ENCODE measurements at places on chromosomes 2 and 18.

DNA sequence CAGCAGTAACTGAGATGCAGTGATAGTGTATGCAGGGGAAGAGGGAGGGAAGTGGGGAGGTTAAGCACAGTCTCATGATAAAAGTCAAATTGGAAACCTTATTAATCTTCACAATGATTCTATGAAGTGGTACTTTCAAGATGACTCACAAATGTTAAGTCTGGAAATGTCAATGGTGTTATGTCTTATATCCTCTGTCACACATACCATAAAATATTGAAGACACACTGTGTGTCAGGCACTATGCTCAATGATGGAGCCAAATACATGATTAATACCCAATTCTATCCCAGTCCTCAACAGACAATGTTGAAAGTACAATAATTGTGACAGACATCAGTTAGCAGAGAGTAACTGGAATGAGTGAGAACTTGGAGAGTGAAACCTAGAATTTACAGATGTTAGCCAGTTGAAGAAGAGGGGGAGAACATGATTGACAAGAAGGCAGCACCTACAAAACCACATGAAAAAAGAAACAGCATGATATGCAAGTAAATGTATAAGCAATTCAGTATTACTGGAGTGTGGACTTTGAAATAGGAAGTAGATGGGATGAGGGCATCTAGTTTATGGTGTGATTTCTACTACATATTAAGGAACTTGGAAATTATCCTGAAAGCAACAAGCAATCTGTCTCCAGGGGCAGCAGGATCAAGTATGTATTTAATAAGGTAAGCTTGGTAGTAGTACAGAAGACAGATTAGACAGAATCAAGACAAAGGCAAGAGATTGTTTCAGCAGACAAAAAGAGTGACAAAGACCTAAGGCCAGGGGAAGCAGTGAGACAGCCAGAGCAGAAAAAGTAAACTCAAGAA lies 107.6 kb downstream of the STRN start:
- DNase-seq, result no peak

DNA sequence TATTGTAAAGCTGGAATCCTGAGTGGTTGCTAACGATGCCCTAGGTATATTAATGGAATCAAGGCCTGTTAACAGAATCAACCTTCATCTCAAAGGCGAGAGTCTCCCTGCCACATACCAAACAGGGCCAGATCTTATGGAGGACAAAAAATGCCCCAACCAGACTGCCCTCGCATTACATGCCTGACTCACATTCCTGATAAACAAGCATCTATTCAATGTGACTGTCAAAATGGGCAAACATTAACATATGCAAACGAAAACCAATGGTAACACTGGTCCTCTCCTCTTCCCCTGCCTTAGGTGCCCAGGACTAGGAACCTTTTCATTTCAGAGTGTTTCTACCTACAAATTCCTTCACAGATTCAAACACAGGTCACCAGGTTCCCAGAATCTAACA lies 83.4 kb downstream of the COL6A3 start:
- DNase-seq, result no peak

DNA sequence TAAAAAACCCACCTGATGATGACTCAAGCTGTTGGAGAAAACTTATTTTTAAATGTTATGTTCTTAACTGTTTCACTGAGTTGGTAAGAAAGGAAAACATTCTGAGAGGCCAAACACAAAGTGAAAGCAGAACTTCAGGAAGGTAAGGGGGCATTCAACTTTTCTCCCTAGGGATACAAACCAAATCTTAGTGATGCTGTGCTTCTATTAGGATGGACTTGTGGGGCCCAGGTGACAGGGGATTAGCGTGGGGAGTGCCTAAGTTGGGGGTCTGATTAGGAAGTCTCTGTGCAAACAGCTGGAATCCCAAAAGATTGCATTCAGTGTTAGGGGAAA lies 18.5 kb downstream of the PDCL3 start:
- DNase-seq, result no peak

GRCh38 chr2:239722760-239723470 lies 302.2 kb downstream of the NDUFA10 start:
- DNase-seq, result no peak

DNA sequence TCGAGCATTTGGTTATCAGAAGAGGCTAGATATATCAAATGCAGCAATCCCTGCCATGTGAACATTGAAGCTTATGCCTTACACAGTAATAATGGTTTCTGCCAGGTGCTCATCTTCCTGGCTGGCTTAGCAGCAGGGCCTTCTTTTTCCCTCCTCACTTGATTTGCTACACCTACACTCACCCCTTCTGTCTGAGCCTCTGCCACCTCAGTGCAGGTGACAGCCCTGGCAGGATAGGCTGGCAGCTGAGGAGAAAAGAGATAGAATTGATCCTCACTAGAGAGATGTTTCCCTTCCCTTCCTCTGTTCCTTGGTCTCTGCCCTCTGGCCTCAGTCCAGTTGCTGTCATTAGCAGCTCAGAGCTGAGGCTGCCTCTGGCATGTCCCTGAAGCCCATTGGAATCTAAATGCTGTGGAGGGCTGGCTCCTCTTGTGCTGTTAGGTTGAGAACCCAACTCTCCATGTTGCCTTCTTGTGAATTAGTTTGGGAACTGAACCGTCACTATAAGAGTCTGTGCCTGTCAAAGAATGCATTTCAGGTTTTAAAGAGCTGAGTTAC lies 18.2 kb downstream of the MPHOSPH10 start:
- DNase-seq, result no peak

- DNase-seq, result no peak
These were observed 30.6 kb upstream of the PPP3R1 start for GRCh38 chr2:68282811-68283418.

- DNase-seq, result no peak
These were observed 141.1 kb downstream of the ANTXR1 start for GRCh38 chr2:69154106-69154505.

DNA sequence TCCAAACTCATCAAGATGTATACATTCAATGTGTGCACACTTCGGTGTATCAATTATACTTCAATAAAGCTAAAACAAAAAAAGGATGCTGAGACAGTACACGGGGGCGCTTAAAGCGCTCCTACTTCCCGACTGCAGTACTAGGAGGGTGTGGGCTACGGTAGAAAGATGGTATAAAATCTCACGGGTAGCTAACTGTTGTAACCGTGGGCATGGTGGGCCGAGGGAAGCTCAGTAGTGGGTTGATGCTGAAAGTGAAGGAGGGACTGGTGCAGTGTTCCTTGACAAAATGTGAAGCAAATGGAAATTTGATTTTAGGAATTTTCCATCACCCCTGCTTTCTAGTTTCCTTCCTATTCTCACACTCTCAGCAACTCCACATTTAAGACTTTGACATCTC lies 42.6 kb upstream of the DARS1 start:
- no peak for DNase-seq

DNA sequence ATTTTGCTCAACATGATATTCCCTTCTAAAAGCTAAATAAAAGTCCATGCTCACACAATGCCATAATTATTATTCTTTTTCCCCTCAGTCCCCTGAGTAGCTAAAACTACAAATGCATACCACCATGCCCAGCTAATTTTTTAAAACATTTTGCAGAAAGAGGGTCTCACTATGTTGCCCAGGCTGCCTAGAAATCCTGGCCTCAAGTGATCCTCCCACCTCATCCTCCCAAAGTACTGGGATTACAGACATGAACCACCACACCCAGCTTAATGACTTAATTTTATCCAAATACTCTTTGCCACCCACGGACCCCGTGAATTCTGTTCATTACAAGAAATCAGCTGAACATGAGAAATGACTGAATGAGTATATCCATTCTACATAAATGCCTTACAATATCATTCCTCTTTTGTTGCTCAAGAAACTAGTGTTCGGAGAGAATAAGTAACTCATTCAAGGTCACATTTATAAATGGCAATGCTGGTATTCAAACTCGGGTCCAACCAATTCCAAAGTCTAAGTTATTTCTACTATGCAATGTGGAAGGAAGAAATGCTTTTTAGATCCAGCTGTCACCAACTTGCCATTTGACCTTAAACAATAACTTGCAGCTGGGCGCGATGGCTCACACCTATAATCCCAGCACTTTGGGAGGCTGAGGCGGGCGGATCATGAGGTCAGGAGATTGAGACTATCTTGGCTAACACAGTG lies 59.8 kb downstream of the NOL10 start:
- no peak for DNase-seq

- no peak for DNase-seq
These were observed 297.0 kb upstream of the GULP1 start for GRCh38 chr2:187994464-187995331.

GRCh38 chr18:5876891-5877290 lies 18.4 kb downstream of the TMEM200C start:
- DNase-seq, result no peak

DNA sequence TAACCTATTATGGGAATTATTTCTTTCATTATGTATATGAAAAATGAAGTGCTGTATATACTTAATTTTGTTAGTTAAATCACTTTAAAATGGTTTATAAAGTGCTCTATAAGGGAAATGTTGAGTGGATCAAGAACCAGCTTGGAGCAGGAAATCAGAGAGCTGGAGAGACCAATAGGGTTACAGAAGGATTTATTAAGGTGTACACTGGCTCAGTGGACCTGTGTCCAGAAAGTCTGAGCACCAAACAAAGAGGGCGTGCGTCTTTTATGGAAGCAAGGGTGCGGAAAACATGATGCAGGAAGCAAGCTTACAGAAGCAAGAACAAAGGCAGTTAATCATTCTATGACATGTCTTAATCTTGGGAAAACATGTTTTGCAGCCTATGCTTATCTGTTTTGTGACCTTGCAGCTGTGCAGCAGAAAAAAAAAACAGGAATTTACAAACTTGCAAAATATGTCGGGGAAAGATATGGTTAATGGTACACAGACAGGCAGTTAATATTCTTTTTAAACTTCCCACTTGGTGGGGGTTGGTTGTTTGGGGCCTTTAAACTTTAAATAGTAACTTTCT lies 65.2 kb upstream of the SLC35G4 start:
- DNase-seq, result no peak

GRCh38 chr2:179592167-179592936 lies 269.1 kb downstream of the ZNF385B start:
- DNase-seq, result no peak

DNA sequence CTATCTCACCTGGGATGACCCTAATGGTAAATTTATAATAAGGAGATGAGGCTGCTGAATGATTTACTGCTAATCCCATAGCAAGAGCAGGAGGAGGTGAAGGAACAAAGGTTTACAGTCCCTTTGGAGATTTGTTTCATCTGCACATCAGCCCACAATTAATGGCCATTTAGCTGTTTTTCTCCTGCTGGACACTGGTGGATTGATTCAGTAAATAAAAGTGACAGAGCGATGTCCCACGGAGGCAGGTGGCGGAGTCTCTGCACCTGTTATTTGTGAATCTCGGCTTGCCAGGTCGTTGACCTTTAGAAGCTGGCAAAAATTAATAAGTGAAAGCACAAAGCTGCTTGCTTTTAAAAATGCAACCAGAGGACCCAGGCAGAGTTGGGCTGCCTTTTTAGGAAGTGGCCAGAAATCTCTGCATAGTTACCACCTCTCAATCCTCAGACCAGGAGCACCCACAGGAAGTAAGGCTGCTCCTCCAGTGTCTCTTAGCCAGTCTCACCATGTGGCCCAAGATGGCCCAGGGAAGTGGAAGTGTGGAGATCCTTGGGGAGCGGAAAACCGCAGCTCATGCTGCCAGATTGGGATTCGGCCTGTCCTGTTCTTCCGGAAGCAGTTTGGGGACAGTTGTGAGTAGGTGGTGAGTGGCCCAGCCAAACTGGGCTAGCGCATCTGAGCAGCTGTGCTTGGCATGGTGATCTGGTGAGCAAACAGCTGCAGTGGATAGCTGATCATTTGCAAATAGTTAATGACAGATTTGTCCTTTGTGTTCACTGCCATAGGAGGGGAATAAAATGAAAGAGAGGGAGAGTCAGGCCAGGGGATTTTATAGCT lies 1005.7 kb upstream of the PIK3C3 start:
- DNase-seq, result no peak

DNA sequence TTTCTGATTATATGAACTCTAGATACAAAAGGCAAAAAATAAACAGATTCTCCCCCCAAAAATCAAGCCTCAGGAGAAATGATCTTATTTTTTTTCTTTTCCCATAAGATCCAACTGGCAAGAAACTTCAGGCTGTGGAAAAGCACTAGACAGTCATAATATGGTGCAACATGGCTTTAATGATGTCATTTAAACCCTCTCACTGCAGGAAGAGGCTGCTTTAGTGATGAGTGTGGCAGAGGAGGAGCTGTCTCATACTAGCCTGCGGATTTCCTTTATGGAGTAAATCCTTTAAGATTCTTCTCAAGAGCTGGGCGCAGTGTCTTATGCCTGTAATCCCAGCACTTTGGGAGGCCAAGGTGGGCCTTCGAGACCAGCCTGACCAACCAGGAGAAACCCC lies 83.3 kb upstream of the CD28 start:
- no peak for DNase-seq

GRCh38 chr2:218396688-218397462 lies 2.8 kb upstream of the CTDSP1 start:
- DNase-seq, result peak; percentile 77

- DNase-seq, result no peak
These were observed 12.2 kb downstream of the CCDC68 start for GRCh38 chr18:54947091-54947490.

- DNase-seq, result no peak
These were observed 70.5 kb upstream of the RTN4 start for GRCh38 chr2:55120634-55121359.

GRCh38 chr18:10839421-10839820 lies 309.9 kb downstream of the PIEZO2 start:
- DNase-seq, result no peak

- DNase-seq, result no peak
These were observed 43.6 kb downstream of the KCNG3 start for GRCh38 chr2:42450136-42450535.

DNA sequence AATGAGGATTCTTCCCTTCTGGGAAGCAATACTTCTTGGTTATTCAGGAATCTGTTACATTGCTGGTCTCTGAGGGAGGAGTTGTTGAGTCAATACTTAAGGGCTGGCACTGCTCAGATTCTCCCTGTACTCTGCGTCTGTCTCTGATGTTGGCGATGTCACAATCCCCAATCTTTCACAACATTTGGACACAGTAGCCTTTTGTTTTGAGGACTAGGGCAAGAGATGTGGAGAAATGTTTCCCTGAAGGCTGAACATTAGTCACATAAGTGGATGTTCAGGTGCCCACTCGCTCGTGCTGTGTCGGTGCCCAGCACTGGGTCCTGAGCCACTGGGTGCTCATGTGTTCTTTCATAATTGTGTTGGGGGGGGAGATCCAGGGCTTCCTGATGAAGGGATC lies 55.0 kb downstream of the MAPK4 start:
- DNase-seq, result no peak

GRCh38 chr2:176234156-176234555 lies 35.1 kb upstream of the MTX2 start:
- DNase-seq, result no peak

DNA sequence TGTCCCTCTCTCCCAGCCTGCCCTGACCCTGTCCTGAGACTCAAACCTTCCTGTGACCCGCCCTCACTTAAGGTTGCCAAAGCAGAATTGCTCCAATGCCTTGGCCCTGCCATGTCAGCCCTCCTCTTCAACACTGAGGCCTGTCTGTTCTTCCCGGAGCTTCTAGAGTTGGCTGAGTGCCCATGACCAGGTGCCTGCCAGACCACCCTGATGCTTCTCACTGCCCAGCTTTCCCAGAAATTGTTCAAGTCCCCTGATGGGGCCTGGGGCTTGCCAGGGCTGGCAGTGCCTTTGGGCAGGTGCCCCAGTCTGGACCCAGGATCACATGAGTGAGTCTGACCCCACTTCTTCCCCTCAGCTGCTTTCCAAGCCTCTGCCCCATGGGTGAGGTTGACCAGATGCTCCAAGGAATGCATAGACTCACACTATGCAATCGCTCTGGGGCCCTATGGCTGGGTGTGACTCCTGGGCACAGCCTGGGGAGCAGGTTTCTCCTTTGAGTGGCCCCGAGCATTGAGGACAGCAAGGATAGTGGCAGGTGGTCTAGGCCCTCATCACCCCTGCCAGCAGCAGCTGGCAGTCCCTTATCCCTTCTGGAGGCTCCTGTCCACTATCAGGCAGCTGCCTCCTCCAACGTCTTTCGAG lies 3.1 kb upstream of the INPP5D start:
- DNase-seq, result no peak
